ENCODE measurements at places on chromosomes 2 and 18. TPM values are rescaled to one million over a fixed set of nuclear protein-coding genes. Genes with fewer than 3 reads are reported as not detected.
A peak's percentile ranks its signal among the peaks of the same experiment; 100 is the strongest.

DNA sequence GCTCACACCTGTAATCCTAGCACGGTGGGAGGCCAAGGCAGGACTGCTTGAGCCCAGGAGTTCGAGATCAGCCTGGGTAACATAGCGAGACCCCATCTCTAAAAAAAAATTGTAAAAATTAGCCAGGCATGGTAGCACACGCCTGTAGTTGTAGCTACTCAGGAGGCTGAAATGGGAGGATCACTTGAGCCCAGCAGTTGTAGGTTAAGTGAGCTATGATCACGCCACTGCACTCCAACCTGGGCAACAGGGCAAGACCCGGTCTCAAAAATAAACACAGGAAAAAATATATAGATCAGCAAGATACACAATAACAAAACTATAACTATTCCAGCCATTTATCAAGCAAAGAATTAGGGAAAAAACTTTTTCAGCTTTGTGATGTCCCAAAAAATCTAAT is 3.0 kb downstream of the SF3B1 start:
- H3K4me1 ChIP-seq, result peaks cover 24% of the 10 kb centered on the region
- no peaks in the 10 kb centered on the region for H3K36me3 ChIP-seq
- no peak for DNase-seq
- no peak overlapping the region for H3K27ac ChIP-seq

- H3K4me3 ChIP-seq, result no peak overlapping the region
- no peaks in the 10 kb centered on the region for H3K27me3 ChIP-seq
- H3K27ac ChIP-seq, result peak overlapping the region; percentile 66
Measured at GRCh38 chr2:215817046-215817445, 196.3 kb downstream of the MREG start.

DNA sequence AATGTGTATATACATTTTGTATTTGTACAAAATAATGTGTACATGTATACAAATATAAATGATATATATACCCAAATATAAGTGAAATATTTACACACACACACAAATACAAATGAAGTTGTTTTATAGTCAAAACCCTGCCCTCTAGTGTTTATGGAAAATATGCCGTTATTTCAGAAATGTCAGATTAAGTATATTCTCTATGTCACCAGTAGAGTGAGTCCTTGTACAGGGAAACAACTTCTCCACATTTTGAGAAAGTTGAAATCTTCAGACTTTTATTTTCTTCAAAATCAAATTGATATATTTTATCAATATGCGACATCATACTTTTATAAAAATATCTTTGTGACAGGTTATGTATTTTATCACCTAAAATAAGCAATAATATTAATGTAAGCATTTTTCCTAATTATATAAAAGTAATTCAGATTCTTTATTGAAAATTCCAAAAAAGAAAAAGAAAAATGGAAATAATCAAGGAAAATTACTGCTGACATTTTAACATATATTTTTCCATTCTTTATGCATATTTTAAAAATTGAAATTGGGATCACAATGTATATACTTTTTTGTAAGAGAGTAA is 22.4 kb downstream of the ARL6IP6 start:
- H3K4me1 ChIP-seq, result no peaks in the 10 kb centered on the region
- no peak for DNase-seq
- H3K36me3 ChIP-seq, result no peaks in the 10 kb centered on the region
- no peak overlapping the region for H3K27ac ChIP-seq
- H3K4me3 ChIP-seq, result no peak overlapping the region

DNAH7 gene
- 2.0 TPM for total RNA-seq

GRCh38 chr2:186917866-186918265 is 68.9 kb upstream of the ZSWIM2 start:
- H3K4me3 ChIP-seq, result no peak overlapping the region
- no peaks in the 10 kb centered on the region for H3K36me3 ChIP-seq
- no peak for DNase-seq
- H3K27ac ChIP-seq, result no peak overlapping the region

SATB2 gene
- 133 TPM for total RNA-seq

DNA sequence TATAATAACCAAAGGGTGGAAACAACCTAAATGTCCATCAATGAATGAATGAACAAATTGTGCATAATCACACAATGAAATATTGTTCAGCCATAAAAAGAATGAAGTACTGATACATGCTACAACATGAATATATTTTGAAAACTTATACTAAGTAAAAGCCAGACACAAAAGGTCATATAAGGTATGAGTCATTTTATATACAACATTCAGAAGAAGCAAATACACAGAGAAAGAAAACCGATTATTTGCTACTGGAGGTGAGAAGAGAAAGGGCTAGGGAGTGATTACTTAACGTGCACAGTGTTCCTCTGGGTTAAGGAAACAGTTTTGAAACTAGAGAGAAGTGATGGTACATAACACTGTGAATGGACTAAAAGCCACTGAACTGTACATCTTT is 105.3 kb downstream of the GORASP2 start:
- H3K4me1 ChIP-seq, result no peaks in the 10 kb centered on the region
- H3K27me3 ChIP-seq, result no peaks in the 10 kb centered on the region
- no peaks in the 10 kb centered on the region for H3K36me3 ChIP-seq
- DNase-seq, result no peak

- H3K4me1 ChIP-seq, result peaks cover 6% of the 10 kb centered on the region
- no peak overlapping the region for H3K27ac ChIP-seq
- H3K4me3 ChIP-seq, result no peak overlapping the region
- H3K36me3 ChIP-seq, result no peaks in the 10 kb centered on the region
- no peak for DNase-seq
Measured at GRCh38 chr2:168602846-168603401, 146.9 kb downstream of the CERS6 start.

HNRNPA3 gene
- total RNA-seq, result 278 TPM

- H3K4me3 ChIP-seq, result no peak overlapping the region
- peaks cover 80% of the 10 kb centered on the region for H3K36me3 ChIP-seq
- no peaks in the 10 kb centered on the region for H3K4me1 ChIP-seq
Measured at GRCh38 chr2:96287273-96287856, 18.0 kb downstream of the SNRNP200 start.

MOCOS gene
- 6.8 TPM for total RNA-seq

DNA sequence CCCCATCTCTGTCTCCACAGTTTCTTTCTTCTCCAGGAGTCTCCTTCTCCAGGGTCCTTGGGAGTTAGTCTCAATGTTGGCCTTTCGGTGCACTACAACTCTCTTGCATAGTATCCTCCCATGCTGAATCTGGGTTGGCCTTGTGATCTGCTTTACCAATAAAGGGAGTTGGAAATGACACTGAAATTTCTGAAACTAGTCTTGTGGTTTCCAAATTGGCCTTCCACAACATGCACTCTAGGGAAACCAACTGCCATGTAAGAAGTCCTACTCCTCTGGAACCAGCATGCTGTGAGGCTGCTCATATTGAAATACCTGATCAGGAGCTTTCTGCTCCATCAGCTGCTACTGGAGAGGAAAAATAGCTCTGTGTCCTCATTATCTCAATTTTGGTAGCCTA is 9.9 kb upstream of the ABHD3 start:
- H3K27ac ChIP-seq, result no peak overlapping the region
- H3K4me3 ChIP-seq, result no peak overlapping the region
- no peaks in the 10 kb centered on the region for H3K27me3 ChIP-seq
- H3K4me1 ChIP-seq, result no peaks in the 10 kb centered on the region

GRCh38 chr2:189362283-189362682 is 79.0 kb upstream of the WDR75 start:
- no peaks in the 10 kb centered on the region for H3K4me1 ChIP-seq
- H3K27me3 ChIP-seq, result no peaks in the 10 kb centered on the region
- H3K4me3 ChIP-seq, result no peak overlapping the region
- no peak for DNase-seq

GAREM2 gene
- total RNA-seq, result 3.9 TPM

DNA sequence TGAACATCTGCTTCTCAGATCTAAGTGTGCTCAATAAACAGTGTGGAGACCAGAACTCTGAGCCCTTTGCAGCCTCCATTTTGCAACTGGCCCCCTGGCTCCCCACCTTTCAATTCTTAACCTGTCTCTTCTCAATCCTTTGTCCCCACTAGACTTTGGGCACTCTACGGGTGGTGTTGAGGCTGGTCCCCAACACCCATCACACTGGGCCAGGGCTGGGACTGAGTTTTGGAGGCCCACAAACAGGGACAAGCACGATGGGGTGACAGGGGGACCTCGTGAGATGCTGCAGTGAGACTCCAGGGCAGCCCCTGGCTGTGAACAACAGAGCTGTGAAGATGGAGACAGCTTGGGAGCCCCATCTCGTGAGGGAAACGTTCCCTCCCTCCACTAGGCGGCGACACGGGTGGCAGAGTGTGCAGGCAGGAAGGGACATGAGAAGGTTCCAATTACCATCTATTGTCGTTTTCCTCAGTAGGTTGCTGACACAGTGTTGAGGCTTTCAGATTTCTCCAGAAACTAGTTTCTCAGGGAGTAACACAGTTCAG is 1.2 kb downstream of the ANKMY1 start:
- H3K4me3 ChIP-seq, result no peak overlapping the region
- no peaks in the 10 kb centered on the region for H3K27me3 ChIP-seq
- peak; percentile 58 for DNase-seq
- H3K27ac ChIP-seq, result no peak overlapping the region

FSIP2 gene
- total RNA-seq, result 5.9 TPM

DNA sequence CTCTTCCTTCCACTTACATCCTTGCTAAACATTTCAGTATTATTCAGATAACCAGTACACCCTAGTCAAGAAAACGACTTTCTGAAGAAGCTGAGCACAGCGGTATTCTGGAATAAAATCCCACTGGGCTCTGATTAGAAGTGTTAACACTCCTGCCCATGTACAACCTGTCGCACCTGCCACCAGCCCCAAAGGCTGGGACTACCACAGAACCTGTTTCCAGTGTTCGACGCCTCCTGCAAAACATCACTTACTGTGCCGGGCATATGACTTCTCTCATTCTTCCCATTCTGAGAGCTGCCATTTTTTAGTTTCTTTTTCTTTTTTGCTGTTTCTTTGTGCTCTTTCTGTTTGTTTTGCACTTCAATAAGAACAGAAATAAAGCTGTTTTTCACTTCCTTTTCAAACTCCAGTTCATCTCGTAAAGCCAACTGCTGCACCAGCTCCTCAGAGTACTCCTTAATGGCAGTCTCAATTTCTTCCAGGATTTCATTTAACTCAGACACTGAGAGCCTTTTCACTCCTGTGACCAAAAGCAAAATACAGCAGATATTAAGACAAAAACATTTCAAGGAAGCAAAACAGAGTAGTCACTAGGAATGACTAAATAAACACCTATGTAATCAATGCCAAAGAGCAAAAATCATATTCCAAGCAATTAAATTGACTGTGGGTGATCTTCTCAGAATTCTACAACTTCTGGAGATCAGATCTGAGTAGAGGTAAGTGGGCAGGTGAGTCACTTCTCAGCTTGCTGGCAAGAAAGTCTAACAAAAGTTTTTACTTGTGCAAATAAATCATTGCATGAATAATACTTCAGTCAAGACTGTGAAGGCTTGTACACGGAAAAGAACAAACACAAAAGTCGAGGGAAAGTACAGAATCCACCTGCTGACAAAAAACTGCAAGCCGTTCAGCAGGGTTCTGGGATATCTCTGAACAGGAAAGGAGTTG is 19.3 kb downstream of the FEZ2 start:
- no peak overlapping the region for H3K4me3 ChIP-seq
- no peak for DNase-seq
- H3K4me1 ChIP-seq, result no peaks in the 10 kb centered on the region
- H3K27ac ChIP-seq, result peak overlapping the region; percentile 26
- no peaks in the 10 kb centered on the region for H3K36me3 ChIP-seq
- no peaks in the 10 kb centered on the region for H3K27me3 ChIP-seq

DNAJC5G gene
- not detected for total RNA-seq

- no peak for DNase-seq
- no peak overlapping the region for H3K27ac ChIP-seq
- H3K27me3 ChIP-seq, result no peaks in the 10 kb centered on the region
- no peaks in the 10 kb centered on the region for H3K36me3 ChIP-seq
- H3K4me3 ChIP-seq, result no peak overlapping the region
Measured at GRCh38 chr2:33788044-33788443, 188.9 kb upstream of the FAM98A start.

EIF2B4 gene
- 34.5 TPM for total RNA-seq

DNA sequence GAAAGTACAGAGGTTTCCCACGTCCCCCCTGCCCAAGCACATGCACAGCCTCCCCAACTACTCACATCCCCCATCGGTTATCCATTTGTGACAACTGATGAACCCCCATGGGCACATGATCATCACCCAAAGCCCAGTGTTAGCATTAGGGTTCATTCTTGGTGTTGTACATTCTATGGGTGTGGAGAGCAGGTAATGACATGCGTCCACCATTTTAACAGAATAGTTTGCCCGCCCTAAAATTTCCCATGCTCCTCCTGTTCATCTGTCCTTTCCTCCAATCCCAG is 74.3 kb downstream of the LONRF2 start:
- H3K36me3 ChIP-seq, result no peaks in the 10 kb centered on the region
- no peak overlapping the region for H3K4me3 ChIP-seq
- no peak for DNase-seq
- H3K4me1 ChIP-seq, result no peaks in the 10 kb centered on the region
- H3K27me3 ChIP-seq, result no peaks in the 10 kb centered on the region
